ENCODE measurements at places on chromosomes 5 and 9. TPM values are rescaled to one million over a fixed set of nuclear protein-coding genes. Genes with fewer than 3 reads are reported as not detected.

DNA sequence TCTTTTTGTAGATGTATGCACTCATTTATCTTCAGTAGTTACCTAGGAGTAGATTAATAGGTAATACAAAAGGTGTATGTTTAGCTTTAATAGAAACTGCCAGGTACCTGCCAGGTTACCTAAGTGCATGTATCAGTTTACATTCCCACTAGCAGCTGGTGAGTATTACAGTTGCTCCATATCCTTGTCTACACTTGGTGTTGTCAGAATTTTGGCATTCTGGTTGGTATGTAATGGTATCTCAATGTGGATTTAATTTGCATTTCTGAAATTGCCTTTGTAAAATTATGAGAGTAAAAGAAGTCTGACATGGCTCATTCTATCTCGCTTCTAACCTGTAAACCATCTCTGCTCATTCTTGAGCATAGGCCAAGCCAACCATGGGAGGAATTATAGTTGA, 38.3 kb upstream of the SIL1 start:
- DNase-seq, result no peak

DNA sequence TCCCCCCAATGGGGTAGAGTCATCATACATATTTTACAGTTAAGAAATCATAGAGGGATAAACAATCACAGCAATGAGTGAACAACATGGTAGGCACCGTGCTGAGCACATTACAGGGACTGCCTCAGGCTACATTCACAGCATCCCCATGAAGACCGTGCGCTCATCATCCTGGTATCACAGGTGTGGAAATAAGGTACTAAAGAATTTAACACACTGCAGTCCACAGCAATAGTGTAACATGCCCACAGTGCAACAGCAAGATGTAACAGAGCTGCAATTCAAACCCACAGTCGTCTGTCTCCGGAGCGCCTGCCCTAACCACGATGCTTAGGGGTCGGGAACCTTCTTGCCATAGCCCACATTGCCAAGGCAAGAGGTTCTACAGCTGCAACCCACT, 5.6 kb downstream of the SLIT3 start:
- no peak for DNase-seq

- no peak for DNase-seq
Measured at GRCh38 chr9:27518006-27518405, 6.1 kb upstream of the IFNK start.

- no peak for DNase-seq
Measured at GRCh38 chr9:91017245-91017644, 215.6 kb downstream of the SYK start.

GRCh38 chr5:23208959-23209431, 298.4 kb upstream of the PRDM9 start:
- peak; percentile 70 for DNase-seq

DNA sequence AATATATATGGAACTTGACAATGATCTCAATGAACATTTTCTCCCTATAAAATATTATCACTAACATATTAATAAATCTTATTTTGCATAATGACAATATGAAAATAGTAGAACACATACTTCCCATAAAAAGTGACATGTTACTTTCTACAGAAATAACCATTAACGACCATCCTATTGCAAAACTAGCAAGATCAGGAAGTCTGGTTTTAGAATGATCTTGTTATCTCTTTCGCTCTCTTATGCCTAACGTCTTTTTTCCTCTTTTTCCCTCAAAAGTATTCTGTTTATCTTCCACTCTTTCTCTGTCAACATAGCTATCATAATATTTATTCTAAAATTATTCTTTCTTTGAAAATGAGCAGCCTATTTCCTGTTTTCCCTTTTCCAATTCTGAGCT, 21.6 kb upstream of the C5orf46 start:
- no peak for DNase-seq

GRCh38 chr5:138449501-138450239, 10.8 kb downstream of the REEP2 start:
- DNase-seq, result peak; percentile 95

DNA sequence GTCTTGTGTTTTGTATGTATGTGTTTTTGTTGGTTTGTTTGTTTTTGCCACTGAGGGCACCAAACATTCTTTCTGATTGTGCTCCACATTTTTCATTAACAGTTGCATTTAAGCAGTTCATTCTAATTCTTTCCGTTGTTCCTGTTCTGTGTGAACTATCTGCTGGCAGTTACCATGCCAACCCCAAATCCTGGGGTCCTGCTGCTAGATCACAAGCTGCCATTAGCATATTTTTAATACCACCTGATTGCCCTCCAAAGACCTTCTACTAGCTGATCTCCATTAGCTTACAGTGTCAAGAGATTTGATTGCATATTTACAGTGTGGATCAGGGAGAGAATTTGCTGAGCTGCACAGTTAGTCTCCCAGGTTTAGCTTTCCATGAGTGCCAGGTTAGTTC, 40.6 kb upstream of the STARD4 start:
- DNase-seq, result no peak

DNA sequence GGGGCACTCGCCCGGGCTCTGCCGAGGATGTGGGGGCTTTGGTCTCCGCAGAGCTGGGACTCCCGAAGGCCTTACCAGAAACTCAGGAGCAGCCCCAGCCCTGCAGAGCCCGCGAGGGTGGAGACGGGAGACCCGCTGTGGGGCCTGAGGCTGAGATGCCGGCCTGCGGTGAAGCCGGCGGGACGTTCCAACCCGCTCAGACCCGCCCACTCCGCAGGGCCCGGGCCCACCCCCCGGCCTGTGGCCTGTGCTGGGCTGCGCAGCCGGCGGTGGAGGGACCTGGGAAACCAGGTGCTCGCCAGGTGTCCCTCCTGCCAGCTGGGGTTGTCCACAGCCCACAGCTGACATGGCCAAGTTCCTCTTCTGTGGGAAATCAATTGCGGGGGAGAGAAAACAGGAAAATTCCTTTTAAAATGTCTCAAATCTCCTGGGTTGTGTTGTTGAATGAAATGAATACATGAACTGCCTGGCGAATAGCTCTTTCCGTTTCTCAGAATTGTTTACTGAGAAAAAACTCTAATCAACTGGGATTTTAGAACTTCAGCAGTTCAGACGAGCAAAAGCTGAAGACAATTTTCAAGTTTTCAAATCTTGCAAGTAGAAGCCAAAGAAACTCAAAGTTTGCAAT, 49.0 kb upstream of the IRX4 start:
- DNase-seq, result peak; percentile 39

GRCh38 chr9:2749485-2749884, 32.2 kb downstream of the KCNV2 start:
- no peak for DNase-seq

DNA sequence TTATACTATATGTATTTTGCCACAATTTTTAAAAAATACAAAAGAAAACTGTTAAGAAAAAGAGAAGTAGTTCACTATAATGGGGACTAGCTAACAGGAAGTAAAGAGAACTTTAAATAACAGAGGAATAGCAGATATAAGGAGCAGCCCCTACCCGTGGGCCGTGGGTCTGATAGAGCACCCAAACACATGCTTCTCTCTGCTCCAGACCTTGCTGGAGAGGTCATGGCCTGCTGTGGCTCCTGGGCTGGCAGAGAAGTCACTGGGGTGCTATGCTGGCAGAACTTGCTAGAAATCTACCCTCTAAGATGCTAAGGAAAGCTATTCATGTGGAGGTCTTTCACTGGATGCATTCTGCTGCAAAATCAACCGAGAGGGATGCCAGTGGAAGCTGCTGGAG, 10.0 kb upstream of the TNFAIP8 start:
- DNase-seq, result no peak

DNA sequence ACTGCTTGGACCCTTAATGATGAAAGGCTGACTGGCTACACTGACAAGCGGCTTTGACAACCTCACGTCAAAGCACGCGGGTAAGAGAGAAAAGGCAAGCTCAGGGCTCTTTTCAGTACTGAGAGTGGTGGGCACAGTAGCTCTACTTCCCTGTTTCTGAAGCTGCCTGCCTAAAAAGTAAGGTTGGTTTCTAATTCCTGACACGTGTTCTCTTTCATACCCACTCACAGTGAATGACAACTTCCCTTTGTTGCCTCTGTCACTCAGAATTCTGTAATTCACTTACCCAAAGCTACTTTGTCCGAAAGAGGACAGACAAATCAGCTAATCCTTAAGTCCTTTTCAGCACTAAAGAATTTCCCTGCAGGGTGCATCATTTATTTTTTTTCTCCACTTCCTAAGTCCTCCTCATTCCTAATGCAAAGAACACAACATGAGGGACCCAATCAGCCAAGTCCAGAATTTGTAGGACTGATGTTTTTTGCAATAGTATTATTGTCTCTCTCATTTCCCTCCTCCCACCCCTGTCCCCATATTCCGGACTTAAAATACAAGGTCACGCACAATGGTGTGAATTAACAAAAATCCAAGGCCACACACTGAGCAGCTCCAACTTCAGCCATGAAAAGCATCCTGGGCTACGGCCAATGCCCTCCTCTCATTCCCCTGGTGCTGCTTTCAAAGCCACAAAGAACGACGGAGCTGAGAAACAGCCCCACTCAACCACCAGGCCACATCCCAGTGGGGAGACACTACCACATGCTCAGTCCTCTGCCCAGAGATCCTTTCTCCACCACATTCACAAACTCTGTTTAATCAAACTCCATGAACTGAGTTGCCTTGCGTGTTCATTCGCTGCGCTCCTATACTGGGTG, 221.0 kb downstream of the TSSK1B start:
- no peak for DNase-seq

DNA sequence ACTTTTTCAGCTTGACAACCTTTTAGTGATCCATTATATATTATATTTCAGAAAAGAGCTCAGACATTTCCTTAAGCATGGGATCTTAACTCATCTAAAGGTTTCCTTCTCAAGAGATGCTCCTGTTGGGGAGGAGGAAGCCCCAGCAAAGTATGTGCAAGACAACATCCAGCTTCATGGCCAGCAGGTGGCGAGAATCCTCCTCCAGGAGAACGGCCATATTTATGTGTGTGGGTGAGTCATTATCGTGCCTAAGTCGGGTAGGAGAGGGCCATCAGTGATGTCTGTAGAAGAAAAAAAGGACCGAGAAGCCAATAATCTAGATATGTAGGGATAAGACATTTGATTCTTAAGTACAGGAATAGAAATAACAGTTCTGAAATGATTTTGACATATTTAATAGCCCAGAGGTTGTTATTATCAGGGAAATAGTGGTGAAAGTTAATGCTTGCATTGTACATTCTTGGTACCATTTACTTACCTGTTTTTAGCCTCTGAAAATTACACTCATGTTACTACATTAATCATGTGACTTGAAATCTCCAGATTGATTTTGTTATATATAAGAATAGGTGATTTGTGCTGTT, 28.2 kb downstream of the MTRR start:
- DNase-seq, result peak; percentile 44

DNA sequence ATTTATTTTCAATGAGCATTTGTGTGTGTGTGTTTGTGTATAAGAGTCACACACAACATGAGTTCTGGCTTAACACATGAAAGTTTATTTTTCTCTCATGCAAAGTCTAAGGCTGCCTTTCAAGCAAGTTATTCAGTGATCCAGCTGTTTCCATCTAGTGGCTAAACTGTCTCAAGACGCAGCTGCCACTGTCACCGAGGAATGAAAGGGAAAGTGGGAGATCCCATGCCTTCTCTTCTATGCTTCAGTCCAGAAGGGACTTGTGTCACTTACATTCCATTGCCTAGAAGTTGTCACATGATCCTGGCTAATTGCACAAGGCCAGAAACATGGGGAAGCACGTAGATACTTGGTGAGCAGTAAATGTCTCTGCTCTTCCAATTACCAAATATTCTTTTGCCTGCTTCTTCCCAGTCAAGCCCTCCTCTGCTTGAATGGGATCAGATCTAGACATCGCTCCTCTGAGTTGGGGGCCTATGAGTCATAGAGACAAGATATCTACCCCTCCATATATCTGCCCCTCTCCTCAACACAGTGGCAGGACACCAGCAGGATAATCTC, 30.4 kb upstream of the SLIT3 start:
- no peak for DNase-seq

DNA sequence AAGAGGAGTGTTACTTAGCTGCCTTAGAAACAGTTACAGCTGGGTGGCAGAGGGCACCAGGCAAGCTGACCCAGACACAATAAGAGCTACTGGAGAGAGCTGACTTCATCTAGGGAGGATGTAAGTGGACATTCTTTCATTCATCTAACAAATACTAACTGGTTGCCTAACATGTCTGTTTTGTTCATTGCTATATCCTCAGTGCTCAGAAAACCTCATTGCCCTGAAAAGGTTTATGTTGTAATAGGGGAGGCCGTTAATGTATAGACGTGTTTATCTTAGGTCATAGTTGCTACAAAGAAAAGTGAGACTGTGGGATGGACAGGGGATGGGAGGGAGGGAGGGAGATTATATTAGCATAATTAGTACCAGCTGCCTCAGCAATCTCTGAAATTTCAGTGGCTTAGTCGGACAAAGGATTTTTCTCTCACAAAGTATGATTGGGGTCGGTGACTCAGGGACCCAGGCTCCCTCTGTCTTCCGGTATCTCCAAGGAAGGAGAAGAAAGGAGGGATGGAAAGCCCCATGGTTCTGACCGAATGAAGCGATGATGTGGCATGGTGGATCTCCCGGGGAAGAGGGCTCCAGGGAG, 2.6 kb upstream of the SNX18 start:
- DNase-seq, result no peak

- no peak for DNase-seq
Measured at GRCh38 chr5:92147266-92147665, 764.1 kb upstream of the ARRDC3 start.

DNA sequence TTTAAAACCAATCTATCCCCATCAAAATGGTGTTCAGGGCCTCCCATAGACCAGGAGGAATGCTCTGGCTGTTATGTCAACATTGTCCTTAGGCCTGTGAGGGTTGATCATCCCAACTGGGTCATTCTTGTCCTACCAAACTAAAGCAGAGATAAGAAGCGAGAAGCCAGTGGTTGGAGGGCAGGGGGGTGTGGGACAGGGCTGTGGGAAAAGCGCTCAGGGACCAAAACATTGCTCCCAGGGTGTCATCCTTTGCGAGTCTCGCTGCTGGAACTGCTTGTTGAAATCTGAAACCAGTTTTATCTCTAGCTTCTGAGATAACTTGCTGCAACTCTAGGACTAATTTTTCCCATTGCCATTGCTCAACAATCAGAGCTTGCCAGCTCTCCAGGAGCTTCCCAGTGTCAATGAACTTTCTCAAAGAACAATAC, 48.1 kb downstream of the SPATA31C2 start:
- peak; percentile 29 for DNase-seq

DNA sequence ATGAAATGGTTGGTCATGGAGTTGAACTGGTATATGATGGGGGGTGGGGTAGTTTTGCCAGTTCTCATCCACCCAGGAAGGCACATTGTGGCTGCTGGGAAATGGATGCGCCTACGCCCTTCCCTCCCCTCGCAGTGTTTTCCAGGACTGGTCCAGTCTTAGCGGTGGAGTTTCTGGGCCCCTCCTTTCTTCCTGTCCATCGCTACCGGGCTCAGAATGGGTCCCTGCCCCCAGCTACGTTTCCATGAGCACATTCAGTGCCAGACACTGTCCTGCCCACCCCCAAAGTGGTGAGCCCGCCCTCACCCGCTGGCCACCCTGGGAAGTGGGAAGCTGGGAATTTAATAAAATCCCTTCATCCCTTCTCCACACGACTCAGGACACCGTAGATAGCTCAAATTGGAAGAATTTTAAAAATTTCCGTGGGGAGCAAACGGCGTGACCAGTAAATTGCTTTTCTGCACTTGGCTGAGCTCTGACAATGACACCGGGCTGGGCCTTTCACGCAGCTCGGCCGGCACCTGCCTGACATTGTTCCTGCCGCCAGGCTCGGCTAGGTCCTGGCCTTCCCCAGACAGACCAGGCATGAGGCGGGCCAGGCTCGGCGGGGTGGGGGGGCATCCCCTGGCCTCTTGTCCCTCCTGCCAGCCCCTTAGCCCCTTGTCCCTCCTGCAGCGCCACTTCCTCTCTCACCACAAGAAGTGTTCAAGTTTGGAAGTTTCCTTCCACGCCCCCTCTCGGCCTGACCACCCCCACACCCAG, 3.6 kb downstream of the FGF18 start:
- peak; percentile 23 for DNase-seq

Gene SPATA31D3
- polyA plus RNA-seq, result not detected

Gene FRRS1L
- 0.15 TPM for polyA plus RNA-seq

Gene SIL1
- polyA plus RNA-seq, result 26.7 TPM

Gene SGCD
- 2.1 TPM for polyA plus RNA-seq

All from stomach (tissue), 19 donors.